HT1080 (cell line): ENCODE measurements at places on chromosomes 2 and 18. TPM values are rescaled to one million over a fixed set of nuclear protein-coding genes. Genes with fewer than 3 reads are reported as not detected.

DNA sequence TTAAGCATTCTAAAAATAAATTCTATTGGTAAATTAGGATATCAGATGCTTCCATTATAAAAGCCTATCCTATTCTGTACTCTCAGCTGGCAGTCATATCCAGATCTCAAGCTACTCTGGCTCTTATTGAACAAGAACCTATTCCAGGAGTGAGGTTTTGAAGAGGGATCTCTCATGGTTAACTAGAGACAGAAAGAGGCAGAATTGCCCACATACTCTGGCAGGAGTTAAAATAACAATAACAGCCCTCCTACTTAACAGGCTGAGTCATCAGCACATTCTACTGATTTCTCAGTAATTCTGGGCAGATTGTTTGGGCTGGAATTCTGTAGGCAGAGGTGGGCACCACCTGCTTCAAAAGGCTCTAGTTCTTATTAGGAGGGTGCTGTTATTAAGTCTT lies 142.0 kb upstream of the UNC80 start:
- peak; percentile 74 for DNase-seq

- peak; percentile 33 for DNase-seq
Observed at GRCh38 chr2:9430316-9431293, 7.2 kb downstream of the CPSF3 start.

- DNase-seq = peak; percentile 60
Observed at GRCh38 chr2:221851531-221852045, 279.5 kb upstream of the EPHA4 start.

- no peak for DNase-seq
Observed at GRCh38 chr2:71469403-71470398, 16.3 kb downstream of the DYSF start.

Gene R3HDM1
- total RNA-seq = 9.0 and 12.4 TPM in 2 replicates

Gene CCDC68
- total RNA-seq = 0.08 TPM in 1 of 2 replicates, not detected in the other

Gene ONECUT2
- 0.03 and 0.08 TPM in 2 replicates for total RNA-seq

Gene HAUS1
- total RNA-seq = 51.9 and 54.2 TPM in 2 replicates

Gene IL37
- total RNA-seq = not detected in 2 replicates
